Activated CD8-positive, alpha-beta memory T cell treated with anti-CD3 and anti-CD28 coated beads, Interleukin-2, amount 50 U/mL, for 4 hours (primary cell): ENCODE measurements at places on chromosomes 2 and 18.
A peak's percentile ranks its signal among the peaks of the same experiment; 100 is the strongest.

GRCh38 chr18:32669549-32670165, 103.2 kb downstream of the KLHL14 start:
- no peak for DNase-seq

- no peak for DNase-seq
Measured at GRCh38 chr2:119700866-119701265, 21.9 kb downstream of the TMEM177 start.

DNA sequence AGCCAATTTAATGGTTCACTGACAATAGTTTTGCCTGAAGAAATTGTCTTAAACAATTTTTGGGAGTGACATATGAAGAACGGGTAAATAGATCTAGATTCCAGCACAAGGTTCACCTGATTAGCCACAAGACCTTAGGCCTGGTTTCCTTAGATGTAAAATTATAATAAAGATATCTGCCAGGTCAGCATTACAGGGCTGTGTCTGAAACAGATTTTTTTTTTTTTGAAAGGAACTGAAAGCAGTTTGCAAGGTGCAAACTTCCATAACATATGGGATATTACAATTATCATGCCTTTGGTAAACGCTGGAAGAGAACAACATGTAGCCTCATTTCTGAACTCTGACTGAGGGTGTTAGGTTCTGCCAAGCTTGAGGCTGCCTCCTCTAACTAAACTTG, 599.4 kb downstream of the ERBB4 start:
- no peak for DNase-seq

DNA sequence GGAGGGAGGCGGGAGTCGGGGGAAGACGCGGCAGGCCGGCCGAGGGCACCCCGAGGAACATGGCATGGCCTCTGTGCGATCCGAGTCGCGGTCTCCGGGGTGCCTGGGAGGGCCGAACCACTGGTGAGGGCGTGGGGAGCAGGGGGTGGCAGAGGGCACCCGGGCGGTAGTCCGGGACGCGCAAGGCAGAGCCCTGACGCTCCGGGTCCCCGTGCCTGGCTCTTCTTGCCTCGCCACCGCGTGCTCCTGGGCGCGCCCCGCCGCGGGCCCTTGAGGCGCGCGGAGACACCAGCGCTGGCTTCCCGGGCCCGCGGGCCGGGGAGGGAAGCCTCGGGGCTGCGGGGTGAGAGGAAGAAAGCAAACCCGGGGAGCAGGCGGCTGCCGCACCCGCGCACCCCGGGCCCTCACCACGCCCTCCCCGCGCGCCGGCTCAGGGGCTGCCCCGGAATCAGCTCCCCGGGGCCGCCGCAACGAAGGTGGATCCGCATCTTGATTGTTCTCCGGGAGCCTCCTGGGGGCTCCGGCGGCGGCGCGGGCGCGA, 4.3 kb downstream of the SOX11 start:
- DNase-seq, result no peak

GRCh38 chr2:74843899-74844298, 10.0 kb downstream of the HK2 start:
- DNase-seq, result no peak

DNA sequence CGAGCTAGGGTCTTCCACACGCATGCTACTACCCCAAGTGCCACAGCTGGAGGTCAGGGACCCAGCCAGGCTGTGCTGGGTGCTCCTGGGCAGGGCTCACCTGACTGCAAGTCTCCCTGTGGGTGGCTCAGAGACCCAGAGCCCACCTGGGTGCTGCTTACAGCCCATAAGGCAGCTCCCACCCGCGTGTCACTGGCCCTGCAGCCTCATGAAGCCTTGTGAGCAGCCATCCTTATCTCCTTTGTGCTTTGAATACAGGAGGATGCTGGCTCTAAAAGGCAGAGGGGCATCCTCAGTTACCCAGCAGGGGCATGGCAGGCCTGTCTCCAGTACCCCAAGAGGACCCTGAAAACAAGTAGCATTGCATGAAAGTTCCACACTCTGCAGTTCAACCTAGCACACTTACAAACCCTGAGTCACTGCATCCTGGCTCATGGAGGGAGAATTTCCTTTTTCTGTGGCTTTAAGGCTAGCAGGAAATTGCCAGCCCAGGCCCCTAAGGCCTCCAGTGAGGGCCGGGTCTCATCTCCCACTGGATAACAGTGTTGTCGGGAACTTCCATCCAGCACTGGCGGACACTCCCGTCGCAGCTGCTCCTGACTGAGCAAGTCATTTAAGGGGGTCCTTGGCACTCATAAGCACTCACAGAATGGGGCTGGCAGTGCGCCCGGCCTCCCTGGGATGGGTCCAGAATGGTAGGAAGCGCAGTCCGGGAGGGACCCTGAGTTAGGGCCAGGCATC, 137.1 kb downstream of the RPIA start:
- no peak for DNase-seq

DNA sequence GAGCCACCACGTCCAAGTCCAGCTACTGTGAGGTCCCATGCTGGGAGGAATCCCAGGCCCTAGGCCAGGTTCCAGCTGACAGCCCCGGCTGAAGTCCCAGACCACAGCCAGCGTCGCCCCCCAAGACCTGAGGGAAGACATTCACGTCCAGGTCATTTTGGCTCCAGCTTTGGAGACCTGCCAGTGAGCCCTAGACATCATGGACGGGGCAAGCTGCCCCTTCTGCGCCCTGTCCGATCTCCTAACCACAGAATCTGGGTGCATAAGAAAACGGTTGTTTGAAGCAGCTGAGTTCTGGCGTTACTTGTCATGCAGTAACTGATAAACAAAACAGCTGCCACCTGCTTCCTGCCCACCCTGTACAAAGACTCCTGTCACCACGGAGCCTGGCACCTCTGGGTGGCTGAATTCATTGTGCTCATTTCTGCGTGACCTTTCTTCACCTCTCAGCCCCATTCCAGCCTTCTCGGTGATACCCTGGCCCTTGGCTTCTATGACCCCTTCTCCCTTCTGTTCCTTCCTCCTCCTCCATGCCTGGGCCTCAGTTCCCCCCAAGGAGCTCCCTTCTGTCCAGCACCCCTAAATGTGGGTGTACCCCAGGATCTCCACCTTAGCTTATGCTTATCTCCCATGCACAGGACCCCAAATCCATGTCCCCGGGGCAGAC, 72.6 kb upstream of the SMAD7 start:
- no peak for DNase-seq

DNA sequence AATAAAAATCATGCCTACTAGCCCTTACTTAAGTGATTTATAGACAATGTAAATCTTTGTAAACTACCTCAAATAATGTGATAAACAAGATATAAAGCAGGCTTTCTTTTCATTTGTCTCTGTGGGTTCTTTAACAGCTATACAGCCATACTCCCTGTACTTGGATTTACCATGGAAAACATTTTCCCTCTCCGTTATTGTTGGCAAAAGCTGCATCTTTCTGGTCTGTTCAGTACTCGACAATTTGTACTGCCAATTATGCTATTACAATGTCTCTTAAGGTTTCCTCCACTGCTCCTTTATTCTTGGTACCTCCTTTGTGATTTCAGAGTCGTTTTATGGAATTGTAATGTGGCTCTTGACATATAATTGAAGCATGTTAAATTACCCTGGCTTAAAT, 426.3 kb upstream of the PKDCC start:
- no peak for DNase-seq

GRCh38 chr2:107285621-107286299, 399.8 kb upstream of the ST6GAL2 start:
- no peak for DNase-seq

DNA sequence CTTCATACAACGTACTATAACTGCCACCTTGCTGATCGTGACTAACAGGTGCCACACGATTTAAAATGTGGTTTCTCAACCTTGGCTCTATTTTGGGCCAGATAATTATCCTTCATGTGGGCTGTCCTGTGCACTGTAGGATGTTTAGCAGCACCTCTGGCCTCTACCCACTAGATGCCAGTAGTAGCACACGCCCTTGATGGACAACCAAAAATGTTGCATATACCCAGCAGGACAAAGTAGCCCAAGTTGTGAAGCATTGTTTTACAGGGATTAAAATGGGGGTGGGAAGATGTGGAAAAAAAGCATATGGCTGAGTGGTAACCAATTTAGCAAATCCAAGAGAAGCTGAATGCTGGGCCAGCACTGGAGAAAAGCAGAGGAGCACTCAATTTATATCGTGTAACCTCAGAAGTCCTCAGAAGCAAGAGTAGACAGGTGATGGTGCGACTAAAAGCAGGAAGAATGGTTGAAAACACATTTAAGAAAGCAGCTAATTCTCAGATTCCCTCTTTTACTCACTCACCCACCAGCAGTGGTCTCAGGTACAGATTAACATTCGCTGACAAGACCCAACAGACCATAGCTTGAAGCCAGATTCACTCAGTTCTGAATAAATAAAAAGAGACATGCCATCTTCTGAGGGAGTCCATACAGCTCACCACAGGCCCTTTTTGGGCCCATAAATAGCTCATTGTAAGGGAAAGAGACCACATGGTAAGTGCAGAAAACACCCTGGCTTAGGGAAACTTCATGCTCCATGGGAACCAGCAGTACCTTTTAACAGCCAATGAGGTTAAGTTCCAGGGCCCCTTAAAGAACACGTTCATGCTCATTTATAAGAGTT, 50.6 kb downstream of the RAPH1 start:
- DNase-seq, result peak; percentile 43

DNA sequence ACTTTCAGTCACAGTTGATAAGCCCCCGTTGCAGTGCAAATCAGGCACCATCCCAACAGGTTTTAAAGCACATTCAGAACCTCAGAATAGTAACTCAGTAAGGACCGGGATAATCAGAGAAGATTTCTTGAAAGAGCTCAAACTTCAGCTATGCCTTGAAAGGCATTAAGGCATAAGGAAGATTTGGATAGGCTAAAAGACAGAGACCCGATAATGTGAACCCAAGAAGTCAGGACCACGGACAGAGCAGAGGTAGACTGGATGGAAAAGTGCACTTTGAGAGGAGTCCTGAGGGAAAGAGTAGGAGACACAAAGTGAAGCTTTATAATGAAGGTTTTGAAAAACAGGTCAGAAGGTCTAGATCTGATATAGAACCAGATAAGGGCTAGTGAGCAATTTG, 36.9 kb upstream of the KLF7 start:
- no peak for DNase-seq

GRCh38 chr2:26561918-26562810, 79.0 kb downstream of the CIB4 start:
- peak; percentile 18 for DNase-seq

GRCh38 chr2:27058210-27058609, 6.7 kb downstream of the AGBL5 start:
- no peak for DNase-seq

GRCh38 chr2:34523958-34524514, 924.9 kb upstream of the FAM98A start:
- no peak for DNase-seq

GRCh38 chr2:233676046-233676445, 4.3 kb downstream of the UGT1A9 start:
- DNase-seq, result no peak

DNA sequence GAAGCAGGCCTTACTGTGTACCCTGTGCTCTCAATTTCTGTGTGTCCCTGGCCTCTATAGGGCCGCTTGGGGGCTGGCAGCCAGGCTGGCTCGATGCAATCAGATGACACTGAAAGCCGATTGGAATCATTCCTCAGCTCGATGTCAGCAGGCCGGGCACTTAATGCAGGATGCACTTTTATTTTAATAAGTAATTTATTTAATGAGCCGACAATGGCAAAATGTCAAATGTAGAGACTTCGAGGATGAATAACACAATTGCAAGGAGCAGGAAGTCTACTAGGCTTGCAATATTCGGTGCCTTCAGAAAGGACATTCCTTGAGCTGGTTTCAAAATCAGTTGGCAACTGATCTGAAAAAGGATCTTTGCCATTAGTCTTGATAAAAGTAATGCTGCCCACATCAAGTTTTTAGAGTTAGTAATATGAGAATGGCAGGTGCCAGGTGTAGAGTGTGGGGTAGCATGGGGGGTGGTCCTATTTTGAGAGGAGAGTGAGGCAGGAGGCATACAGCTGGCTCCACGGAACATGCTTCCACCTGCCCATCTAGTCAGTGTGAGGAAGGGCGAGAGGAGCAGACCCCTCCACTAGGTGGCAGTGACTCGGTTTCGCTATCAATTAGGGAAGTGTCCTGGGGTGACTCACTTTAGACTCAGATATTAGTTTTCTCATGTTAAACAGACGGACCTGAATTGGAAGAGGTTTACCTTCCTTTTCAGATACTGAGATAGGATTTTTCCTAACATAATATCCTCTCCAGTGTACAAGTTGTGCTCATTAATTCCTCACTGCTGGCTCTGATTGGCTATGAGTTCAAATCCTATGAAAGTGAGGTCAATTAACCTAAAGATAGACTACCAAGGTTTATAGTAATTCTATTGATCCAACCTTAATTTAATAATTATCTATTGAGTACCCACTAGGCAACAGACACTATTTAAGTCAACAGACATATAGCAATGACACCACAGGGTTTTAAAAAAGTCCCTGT, 80.9 kb downstream of the NABP1 start:
- peak; percentile 52 for DNase-seq

DNA sequence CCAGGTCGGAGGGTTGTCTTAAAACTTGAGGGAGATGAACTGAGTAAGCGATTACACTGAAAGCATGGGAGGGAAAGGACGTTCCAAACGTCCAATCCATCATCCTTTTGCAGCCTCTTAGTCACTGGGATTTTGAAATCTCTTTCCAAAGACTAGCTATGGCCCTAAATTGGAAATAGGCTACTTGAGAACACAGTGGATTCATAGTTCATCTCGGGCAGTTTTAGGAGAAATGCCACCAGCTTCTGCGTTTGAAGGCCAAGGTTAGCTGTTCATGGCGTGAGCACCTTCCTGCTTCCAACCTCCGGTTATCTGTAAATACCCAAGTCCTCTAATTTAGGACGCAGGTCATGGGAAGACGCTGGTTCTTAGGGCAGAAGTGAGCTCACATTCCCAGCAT, 821 bp upstream of the EML6 start:
- no peak for DNase-seq

DNA sequence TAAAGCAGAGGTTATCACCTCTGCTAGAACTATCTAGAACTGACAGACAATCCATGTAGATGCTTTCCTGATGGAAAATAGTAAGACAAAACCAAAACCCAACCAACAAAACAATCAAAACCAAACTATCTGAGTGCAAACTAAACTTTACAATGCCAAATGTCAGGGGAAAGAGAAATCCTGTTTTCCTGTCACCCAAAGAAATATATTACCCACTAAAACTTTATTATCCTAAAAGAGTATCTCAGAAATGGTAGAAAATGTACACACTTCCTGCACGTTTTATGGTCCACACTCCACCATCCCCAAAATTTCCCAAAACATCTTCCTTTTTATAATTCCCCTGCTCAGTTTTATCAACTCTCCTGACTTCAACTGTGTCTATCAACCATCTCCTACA, 29.9 kb downstream of the SP3 start:
- no peak for DNase-seq

- no peak for DNase-seq
Measured at GRCh38 chr2:47945046-47945781, 38.9 kb upstream of the FBXO11 start.
